Left ventricle myocardium superior (tissue), 1 donor: ENCODE measurements at places on chromosomes 2 and 18.
A peak's percentile ranks its signal among the peaks of the same experiment; 100 is the strongest.

- no peak for DNase-seq
Observed at GRCh38 chr2:100898035-100898665, 78.2 kb downstream of the NPAS2 start.

GRCh38 chr18:67451960-67452359 is 64.6 kb downstream of the DSEL start:
- DNase-seq, result no peak

- no peak for DNase-seq
Observed at GRCh38 chr2:151977631-151978030, 121.2 kb downstream of the CACNB4 start.

- DNase-seq, result no peak
Observed at GRCh38 chr2:177992992-177993391, 79.6 kb downstream of the PDE11A start.

DNA sequence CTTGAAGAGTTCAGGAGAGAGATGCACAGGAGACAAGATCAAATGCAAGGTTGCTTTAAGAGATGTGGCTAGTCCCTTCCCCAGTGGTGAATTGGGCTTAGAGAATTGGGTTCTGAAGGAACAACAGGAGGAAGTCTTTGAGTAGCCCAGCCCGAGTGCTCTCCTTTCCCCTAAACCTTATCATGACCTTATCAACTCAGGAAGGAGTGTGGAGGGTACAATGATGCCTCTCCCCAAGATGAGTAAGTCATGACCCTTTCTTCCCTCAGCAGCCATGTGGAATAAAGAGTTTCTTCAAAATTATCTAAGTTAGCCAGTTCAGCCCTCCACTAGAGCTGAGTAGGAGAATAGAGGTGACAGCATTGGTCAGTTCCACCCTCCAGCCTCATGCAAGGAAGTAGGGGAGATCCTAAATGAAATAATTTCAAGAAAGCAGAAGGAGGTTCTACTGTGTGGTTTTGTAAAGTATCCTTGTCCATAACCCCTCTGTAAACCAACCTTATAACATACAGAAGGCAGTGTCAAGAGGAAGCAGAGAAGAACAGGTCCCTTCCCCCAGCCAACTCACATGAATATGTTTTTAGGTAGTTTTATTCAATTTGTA is 88.4 kb downstream of the ARHGAP15 start:
- no peak for DNase-seq

GRCh38 chr2:177869912-177870311 is 202.7 kb downstream of the PDE11A start:
- DNase-seq, result no peak

DNA sequence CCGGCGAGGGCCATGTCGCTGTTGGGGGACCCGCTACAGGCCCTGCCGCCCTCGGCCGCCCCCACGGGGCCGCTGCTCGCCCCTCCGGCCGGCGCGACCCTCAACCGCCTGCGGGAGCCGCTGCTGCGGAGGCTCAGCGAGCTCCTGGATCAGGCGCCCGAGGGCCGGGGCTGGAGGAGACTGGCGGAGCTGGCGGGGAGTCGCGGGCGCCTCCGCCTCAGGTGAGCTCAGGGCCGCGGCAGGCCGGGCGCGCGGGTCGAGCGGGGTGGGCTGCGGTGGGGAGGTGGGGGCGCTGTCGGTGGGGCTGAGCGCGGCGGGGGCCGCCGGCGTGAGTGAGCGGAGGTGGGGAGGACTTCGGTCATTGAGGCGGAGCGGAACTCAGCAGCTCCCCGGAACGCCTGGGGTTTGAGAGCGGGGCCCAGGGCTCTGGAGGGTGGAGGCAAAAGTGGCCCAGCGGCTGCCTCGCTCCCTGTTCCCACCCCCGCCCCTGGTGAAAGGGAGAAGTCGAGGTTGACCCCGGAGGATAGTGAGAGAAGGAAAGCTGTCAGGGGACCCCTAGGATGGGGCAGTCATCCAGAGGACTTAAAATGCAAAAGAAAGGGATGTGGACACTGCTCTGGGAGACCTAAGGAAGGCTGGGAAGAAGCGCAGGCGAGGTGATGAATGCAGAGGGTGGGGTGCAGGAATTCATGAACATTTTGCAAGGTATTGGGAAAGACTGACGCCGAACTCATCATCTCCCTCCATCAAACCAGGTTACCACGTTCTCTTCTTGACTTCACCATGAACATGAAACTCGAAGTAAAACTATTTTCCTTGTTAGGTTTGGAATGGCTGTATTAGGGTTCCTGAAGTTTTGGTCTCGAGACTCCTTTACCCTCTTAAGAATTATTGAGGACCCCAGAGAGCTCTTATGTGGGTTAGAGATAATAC is 633 bp downstream of the MALT1 start:
- peak; percentile 74 for DNase-seq

GRCh38 chr2:112993831-112994230 is 11.4 kb upstream of the IL36A start:
- no peak for DNase-seq
